Colonic mucosa (tissue), 4 donors: ENCODE measurements at places on chromosomes 3 and 15. TPM values are rescaled to one million over a fixed set of nuclear protein-coding genes. Genes with fewer than 3 reads are reported as not detected.

DNA sequence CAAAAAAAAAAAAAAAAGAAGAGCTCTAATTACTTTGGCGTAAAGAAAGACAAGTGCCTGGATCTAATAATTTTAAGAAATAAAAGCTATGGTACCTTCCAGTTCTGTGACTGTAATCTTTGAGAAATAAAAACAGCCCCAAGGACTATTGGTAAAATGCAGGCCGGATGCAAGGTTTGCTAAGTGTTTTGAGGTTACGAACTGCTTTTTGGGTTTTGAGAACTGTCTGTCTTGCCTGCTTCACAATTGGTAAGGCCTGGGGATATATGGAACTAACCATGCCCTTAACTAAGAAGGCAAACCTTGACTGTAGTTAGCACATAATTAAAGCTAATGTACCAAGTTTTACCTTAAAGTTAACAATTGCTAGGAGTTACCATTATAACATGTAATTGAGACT, 388.4 kb upstream of the CBLB start:
- H3K27me3 ChIP-seq, result no peaks in the 10 kb centered on the region
- H3K4me3 ChIP-seq, result no peak overlapping the region
- H3K27ac ChIP-seq, result no peak overlapping the region
- DNase-seq, result no peak

MUC20 gene
- 170 TPM for total RNA-seq

SLC24A5 gene
- total RNA-seq, result not detected

- H3K36me3 ChIP-seq, result no peaks in the 10 kb centered on the region
- DNase-seq, result no peak
- no peaks in the 10 kb centered on the region for H3K27me3 ChIP-seq
- peak overlapping the region; percentile 55 for H3K27ac ChIP-seq
- H3K4me1 ChIP-seq, result no peaks in the 10 kb centered on the region
These were observed 301 bp downstream of the PCBP4 start for GRCh38 chr3:51966922-51967383.

DNA sequence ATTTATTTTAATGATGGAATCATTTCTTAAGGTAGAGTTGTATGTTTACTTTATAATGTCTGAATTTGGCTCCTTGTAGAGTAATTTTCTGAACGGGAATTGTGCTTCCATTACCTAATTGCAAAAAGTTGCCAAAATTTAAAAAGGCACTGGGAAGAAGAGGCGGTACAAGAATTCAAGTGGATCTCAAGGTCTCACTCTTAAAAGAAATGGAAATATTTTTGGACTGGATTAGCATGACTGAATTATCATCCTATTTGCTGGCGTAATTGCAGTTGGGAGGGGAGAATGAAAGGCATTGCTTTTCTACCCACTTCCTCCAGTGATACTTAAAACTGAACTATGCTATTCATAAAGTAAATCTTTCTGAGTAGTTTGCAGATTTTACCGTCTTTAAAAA, 46.2 kb downstream of the COL8A1 start:
- H3K4me3 ChIP-seq, result no peak overlapping the region
- no peaks in the 10 kb centered on the region for H3K36me3 ChIP-seq
- DNase-seq, result no peak
- H3K27me3 ChIP-seq, result no peaks in the 10 kb centered on the region

RYR3 gene
- 1.1 TPM for total RNA-seq
